ENCODE measurements at places on chromosomes 6 and 20.

DNA sequence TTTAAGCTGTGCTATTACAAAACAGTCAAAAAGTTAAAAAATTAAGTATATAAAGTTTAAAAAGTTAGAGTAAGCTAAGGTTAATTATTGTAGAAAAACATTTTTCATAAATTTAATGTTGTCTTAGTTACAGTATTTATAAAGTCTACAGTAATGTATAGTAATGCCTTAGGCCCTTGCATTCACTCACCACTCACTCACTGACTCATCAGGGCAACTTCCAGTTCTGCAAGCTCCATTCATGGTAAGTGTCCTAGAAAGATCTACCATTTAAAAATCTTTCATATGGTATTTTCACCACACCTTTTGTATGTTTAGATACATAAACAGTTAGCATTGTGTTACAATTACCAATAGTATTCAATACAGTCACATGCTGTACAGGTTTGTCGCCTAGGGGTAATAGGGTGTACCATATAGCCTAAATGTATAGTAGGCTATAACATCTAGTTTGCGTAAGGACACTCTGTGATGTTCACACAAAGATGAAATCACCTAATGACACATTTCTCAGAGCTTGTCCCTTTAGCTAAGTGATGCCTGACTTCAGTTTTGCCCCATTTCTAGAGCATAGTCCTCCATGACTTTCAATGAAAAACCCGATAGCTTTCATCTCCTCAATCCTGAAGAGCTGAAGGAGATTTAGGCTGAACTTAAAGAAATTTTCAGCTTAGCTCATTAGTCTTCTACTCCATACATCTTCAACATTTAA lies 14.9 kb upstream of the HLA-DRA start:
- no peak for DNase-seq

GRCh38 chr6:52663120-52663935 lies 7.6 kb upstream of the TMEM14A start:
- peak; percentile 37 for DNase-seq

DNA sequence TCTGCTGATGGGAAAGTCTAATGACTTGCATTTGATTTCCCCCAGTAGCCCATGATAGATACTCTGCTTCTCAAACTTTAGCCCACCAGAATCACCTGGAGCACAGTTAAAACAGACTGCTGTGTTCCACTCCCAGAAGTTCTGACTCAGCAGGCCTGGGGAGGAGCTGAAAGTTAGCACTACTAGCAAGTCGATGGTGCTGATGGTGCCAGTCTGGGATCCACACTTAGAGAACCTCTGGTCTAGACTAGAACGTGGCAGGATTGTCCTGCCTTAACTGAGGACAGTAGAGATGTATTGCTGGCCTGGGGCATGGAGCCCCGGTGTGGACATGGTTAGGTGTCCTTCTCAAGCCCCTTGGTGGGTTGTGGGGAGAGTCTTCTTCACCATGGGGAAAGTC lies 8.7 kb downstream of the TOX2 start:
- no peak for DNase-seq

GRCh38 chr6:149170564-149171452 lies 146.7 kb upstream of the TAB2 start:
- DNase-seq: no peak

GRCh38 chr6:1315560-1316386 lies 3.9 kb downstream of the FOXQ1 start:
- DNase-seq: no peak

DNA sequence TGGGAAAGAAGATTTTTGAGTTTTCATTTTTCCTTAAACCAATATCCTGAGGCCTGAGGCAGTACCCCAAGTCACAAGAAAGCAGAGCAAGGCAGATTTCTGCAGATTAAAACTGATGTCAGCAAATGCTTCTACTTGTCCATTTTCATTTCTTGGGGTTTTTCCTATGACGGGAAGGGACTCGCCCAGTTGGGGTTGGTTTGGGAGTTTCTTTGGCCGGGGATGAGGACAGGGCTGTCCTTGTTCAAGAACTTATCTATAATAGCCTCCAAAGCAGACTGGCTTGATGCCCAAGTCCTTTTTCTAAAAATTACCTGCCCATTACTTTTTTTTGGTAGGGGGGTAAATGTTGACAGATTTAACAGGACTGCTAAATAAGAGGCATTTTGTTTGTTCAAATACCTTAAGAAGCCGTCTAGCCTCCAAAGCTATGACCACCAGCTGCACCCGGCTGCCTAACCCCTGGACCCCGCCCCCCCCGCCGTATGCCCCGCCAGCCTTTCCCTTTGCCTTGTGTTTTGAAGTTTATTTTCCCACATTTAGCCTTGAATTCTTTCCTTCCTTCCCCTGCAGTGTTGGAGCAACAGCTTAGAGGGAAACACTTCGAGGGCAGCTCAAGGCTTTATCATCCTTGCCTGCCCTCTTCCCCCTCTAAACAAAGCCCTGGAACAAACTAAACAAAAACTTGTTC lies 2.5 kb downstream of the KCNK5 start:
- DNase-seq: no peak

DNA sequence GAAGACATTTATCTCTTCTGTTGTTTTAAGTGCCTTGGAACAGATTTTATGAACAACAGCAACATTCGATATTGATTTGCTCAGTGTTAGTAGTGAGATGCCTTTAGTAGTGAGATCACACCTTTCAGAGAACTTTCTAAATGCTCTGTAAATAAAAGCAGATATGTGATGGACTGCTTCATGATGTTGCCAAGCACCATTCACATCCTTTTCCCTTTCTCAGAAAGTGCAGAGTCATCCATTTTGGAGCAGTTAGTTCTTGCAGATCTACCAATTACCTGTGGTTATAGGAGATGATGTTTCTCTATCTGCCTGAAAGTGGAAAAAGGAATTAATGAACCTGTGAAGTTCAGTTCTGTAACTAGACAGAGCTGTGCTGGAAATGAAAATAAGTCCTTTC lies 27.0 kb downstream of the CBFA2T2 start:
- no peak for DNase-seq

- no peak for DNase-seq
These were observed 21.2 kb upstream of the EXOC2 start for GRCh38 chr6:714100-714499.

DNA sequence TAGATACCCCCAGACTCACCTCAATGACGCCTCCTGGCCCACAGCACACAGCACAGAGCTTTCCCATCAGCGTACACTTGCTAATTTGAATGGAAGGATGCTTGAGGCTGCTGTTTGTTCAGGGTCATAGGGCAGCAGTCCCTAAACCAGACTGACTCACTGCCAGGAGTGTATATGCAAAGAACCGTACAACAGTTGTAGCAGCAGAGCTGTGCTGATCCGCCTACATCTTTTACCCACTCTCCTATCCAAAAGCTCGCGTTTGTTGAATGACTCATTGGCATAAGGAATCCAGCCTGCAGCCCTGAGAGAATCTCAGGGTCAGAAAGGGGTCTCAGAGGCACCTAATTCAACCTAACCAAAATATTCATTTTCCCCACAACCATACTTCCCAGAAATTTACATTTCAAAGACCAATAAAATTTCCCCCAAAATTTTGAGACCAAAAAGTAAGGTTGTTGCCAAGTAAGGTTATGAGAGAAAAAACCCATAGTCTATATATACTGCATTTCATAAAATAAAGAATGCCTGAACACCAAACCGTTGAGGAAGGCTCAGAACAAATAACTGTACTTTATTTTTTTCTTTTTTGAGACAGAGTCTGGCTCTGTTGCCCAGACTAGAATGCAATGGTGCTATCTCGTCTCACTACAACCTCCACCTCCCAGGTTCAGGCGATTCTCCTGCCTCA lies 35.3 kb upstream of the CCND3 start:
- peak; percentile 23 for DNase-seq

DNA sequence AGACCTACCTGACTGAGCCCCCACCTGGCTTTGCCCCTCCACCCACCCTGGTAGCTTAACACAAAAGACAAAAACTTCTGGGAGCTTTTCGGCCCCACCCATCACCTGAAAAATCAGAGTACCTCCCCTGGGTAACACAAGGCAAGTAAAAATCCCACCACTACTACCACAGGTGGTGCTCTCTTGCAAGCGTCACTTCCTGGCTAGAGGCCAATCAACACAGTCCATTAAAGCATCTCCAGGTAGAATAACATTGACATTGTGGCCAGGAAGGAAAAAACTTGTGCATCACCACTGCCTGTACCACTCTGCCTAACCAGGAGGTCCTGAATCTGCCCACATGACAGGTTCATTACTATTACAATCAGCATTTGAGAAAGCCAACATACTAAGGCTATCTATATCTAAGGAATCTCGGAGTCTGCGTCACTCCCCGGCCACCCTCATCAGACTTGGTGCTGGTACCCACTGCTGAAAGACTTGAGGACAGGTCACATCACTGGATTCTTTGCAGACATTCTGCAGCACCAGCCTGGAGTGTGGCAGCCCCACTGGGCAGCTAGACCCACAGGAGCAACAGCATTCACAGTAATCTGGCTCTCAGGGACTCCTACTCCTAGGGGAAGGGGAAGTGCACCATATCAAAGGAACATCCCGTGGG lies 125.9 kb downstream of the CDK19 start:
- DNase-seq: no peak

DNA sequence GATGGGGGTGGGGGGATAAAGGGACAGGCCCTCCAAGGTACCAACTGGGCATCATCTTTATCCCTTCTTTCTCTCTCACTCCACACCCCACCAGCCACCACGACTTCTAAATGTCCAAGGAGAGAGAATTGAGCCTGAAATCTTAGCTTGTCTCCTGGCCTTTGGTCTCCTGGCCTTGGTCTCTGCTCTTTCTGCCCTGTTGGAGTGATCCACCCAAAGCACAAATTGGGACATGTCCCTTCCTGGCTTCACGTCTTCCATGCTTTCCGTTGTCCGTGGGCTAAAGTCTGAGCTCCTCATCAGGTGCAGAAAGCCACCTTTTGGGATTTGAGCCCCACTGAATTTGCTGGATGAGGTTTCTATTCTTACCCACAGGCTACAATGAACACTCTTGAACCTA lies 8.4 kb downstream of the ADIG start:
- DNase-seq: no peak

DNA sequence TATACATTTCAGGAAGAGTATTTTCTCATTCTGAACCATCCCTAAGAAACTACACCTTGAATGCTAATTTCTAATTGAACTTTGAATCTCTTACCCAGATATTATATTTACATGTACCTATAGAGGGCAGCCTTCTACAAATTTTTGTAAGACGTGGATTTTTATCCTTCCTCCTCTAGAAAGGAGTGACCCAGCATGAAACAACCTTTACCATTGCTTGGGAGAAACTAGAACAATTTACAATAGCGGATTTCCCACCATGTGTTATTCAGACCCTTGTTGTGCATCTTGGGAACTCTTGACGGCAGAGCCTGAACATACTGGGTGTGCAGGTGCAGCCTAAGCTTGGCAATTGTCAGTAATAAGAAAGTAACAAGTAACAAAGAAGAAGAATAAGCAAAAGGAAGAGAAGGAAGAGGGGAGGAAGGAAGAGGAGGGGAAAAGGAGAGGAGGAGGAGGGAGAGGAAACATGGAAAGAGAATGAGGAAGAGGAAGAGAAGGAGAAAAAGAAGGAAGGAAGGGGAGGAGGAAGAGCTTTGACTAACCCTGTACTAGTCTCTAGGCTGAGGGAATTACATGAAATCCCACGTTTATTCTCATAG lies 10.8 kb upstream of the TAAR1 start:
- DNase-seq: no peak

- DNase-seq: no peak
These were observed 23.6 kb downstream of the HLA-G start for GRCh38 chr6:29851190-29851589.

GRCh38 chr20:11807054-11808048 lies 110.3 kb upstream of the BTBD3 start:
- peak; percentile 62 for DNase-seq

Measured in skeletal muscle cell (primary cell).